Hepatocyte (in vitro differentiated cells): ENCODE measurements at places on chromosomes 11 and 22. TPM values are rescaled to one million over a fixed set of nuclear protein-coding genes. Genes with fewer than 3 reads are reported as not detected.

DDTL gene
- not detected in 2 replicates for total RNA-seq

CHRNA10 gene
- total RNA-seq = 0.64 TPM in 1 of 2 replicates, not detected in the other

GRIA4 gene
- total RNA-seq = 2.0 and 3.7 TPM in 2 replicates

TMPRSS6 gene
- total RNA-seq = 43.3 and 49.8 TPM in 2 replicates

MOGAT2 gene
- 2.4 and 3.2 TPM in 2 replicates for total RNA-seq

CLDN5 gene
- total RNA-seq = 4.9 and 8.9 TPM in 2 replicates

KRTAP5-1 gene
- total RNA-seq = not detected in 2 replicates

GCAT gene
- total RNA-seq = 20.2 and 20.4 TPM in 2 replicates

SCGB1D2 gene
- not detected in 2 replicates for total RNA-seq

ASCL3 gene
- not detected in 2 replicates for total RNA-seq

DEUP1 gene
- total RNA-seq = 0.40 and 0.47 TPM in 2 replicates

TRIOBP gene
- total RNA-seq = 51.2 and 57.2 TPM in 2 replicates

VSIG10L2 gene
- total RNA-seq = not detected in 2 replicates

RFPL1 gene
- total RNA-seq = not detected in 2 replicates

SAAL1 gene
- total RNA-seq = 11.7 and 13.0 TPM in 2 replicates

CCDC15 gene
- 1.3 and 2.3 TPM in 2 replicates for total RNA-seq

NEFH gene
- 0.03 and 0.08 TPM in 2 replicates for total RNA-seq

NRIP3 gene
- total RNA-seq = 2.4 and 3.2 TPM in 2 replicates
